Cerebellar nuclear complex (tissue), 1 donor: ENCODE measurements at places on chromosomes 13 and 19.

DNA sequence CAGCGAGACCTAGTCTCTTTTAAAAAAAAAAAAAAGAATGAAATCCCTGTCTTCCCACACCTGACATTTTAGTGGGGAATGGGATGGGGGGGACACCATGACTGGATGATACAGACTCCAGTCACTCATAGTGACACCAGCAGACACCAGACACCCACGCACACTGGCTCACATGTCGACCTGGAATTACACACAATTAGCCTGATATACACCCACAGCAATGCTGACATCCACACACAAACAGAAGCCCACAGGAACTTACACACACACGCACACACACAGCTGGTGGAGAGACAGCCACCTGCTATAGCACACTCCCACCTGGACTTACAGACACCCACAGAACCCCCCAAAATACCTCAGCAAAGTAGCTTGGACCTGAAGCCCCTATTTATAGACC, 8.3 kb upstream of the NANOS3 start:
- no peak for DNase-seq

DNA sequence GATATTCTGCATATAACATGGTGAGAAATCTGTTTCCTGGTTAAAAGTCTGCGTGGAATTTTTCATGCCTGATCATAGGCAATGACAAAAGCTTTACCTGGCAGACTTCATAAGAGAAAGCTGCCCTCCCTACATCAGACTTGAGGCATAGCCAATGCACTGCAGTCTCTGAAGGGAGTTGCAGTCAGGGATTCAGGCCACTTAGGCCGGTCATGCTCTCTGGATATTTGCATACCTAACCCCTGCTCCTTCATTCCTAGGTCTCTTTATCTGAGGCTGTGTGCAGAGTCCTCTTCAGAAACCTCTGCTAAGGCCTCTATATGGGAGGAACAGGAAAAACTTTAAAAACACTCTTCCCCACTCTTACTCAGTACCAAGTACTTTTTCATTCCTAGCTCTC, 287.4 kb downstream of the PCDH17 start:
- DNase-seq: no peak

GRCh38 chr19:30263830-30264381, 108.3 kb upstream of the ZNF536 start:
- no peak for DNase-seq

- DNase-seq: no peak
Measured at GRCh38 chr19:30171795-30172612, 200.2 kb upstream of the ZNF536 start.

DNA sequence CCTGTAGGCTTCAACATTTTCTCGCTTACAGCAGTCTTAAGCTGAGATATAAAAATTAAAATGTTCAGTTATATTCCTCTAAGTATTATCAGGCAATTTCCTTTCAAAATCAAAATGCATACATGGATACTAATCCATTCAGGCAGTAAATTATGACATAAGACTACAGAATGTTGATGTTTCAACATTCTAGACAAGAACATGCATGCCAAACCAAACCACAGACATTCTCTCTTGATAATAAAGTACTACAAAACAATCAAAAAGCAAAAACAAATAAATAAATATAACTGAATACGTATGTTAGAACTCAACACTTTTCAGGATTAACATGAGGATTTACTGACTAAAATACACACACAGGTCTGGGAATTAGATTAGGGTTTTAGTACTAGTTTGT, 7.7 kb downstream of the DIS3 start:
- no peak for DNase-seq

- no peak for DNase-seq
Measured at GRCh38 chr13:21039097-21039800, 22.1 kb downstream of the LATS2 start.

DNA sequence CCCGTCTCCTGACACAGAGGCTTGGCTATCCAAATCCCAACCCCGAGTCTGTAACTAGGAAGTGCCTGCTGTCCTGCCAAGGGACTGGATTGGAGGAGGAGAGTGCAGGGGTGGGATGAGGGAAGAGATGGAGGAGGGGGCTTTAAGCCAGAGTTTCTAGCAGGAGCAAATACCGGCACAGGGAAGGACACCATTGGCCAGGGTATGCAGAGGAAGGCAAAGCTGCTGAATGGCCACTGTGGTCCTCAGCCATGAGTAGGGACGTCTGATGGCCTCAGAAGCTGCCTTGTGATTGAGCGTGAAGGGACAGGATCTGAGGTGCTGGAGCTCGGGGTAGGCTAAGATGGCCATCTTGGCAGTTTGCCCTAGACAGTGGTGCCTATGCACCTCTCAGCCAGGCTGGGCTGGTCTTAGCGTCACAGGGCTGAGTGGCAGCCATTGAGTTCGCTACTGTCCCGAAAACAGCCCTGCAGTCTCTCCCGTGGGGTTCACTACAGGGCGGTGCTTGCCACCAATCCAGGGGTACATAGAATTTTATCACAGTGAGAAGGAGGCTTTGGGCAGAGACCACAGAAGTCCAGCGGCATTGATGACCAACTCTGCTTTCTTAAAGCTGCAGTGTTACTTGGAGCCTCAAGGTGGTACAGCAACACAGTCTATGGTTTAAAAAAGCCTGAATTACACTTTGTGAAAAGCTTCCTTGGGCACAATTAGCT, 61.8 kb downstream of the AKAP11 start:
- no peak for DNase-seq

DNA sequence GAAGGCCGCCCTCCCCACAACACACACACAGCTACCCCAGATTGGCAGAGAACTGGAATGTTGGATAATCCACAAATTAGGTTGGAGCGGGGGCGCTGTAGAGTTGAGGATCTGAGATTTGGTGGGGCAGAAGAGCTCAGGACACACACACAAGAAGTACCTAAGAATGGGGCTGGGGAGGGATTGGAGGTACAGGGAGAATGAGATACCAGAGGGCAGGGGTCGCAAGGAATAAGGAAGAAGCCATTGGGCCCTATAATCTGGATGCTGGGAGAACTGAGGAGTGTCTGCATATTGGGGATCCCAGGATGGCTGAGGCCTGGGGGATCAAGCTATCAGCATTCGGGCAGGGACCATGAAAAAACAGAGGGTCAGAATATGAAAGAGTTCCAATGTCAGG, 11.5 kb downstream of the SYT3 start:
- DNase-seq: no peak

DNA sequence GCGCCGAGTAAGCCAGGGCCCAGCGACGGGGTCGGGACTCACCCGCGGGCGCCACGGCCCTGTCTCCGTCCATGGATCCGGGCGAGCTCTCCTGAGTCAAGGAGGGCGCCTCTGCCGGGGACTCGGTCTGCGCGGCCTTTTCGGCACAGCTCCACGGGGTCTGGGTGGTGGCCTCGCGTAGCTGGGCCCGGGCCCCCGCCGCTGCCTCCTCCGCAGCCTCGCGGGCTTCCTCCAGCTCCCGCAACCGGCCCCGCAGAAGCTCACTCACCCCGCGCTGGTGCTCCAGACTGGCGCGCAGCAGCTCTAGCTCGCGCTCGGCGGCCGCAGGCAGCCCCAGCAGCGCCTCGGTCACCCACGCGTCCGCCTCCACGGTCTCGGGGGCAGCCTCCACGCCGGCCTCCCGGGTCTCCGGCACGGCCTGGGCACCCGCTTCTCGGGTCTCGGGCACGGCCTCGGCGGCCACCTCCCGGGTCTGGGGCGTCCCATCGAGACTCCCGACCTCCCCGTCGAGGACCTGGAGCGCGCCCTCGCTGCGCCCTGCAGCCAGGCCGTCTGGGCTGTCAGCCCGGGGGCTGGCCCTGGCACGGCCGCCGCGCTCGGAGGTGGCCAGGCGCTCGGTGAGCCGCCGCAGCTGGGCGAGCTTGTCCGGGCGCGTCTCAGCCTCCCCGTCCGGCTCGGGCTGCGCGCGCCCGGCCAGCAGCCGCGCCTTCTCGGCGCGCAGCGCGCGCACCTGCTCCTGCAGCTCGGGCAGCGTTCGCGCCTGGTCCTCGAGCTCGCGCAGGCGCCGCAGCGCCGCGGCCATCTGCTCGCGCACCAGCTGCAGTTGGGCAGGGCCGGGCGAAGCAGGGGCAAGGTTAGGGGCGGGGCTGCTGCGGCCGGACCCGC, 8.4 kb downstream of the KANK3 start:
- DNase-seq: no peak

- no peak for DNase-seq
Measured at GRCh38 chr13:108270442-108270841, 924 bp downstream of the TNFSF13B start.

- DNase-seq: no peak
Measured at GRCh38 chr19:55700813-55701212, 25.8 kb downstream of the EPN1 start.

- DNase-seq: no peak
Measured at GRCh38 chr19:10286803-10287737, at the start of gene ICAM4. ICAM4 (plus strand) TSS chr19:10286955; CDS start chr19:10287013, 58 bp downstream.

DNA sequence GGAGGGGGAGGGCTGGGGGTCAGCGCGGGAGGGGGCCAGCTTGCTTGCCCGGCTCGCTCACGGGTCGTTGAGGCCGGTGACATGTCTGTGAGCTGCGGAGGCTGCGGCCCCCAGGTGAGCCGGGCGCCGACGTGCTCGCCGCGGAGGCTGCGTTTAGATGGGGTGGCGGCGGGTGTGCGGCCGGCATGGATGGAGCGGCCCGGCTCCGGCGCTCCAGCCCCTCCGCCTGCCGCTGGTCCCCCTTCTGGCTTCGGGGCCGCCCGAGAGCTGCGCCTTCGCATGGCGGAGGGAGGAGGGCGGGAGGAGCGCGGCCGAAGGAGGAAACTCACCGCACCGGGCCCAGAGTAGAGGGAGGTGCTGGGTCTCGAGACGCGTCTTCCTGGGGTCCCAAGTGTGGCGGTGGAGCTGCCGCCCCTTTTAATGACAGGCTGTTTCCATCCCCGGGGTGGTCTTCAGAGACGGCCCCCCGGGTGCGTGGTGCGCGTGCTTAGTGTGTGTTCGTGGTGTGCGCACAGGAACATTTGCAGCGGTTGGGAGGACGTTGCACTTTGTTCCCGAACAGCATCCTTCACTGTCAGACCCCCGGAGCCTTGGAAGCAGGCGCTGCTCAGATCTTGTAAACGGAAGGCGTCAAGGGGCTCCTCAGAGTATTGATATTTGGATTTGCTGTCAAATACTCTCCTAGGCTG, at the start of gene AKAP11:
AKAP11 (plus strand) TSS at position 38 of the 689 bp plus-strand sequence. CDS start 14,197 bp downstream, outside the sequence.
- DNase-seq: no peak

DNA sequence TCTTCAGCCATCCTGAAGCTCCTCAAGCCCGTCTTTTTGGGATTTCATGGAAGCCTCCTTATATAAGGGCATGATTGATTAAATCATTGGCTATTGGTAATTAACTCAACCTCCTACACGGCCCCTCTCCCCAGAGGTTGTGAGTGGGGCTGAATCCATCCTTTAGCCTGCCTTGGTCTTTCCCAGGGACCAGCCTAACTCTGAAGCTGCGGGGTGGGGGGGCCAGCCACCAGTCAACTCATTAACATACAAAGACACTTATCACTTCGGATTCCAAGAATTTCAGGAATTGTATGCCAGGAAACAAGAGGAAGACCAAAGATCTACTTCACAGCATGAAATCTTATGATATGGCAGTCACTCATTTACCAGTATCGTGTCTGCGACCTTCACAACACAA, 9.9 kb downstream of the COL4A1 start:
- DNase-seq: no peak

- no peak for DNase-seq
Measured at GRCh38 chr13:93225610-93226009, 997 bp upstream of the GPC6 start.

- DNase-seq: no peak
Measured at GRCh38 chr13:40350283-40350992, 316.0 kb downstream of the FOXO1 start.

- DNase-seq: no peak
Measured at GRCh38 chr13:48852911-48853727, 122.6 kb upstream of the FNDC3A start.

- no peak for DNase-seq
Measured at GRCh38 chr13:112835344-112835743, 133.7 kb upstream of the MCF2L start.

GRCh38 chr19:53034948-53035675, 9.4 kb upstream of the ERVV-2 start:
- DNase-seq: no peak

DNA sequence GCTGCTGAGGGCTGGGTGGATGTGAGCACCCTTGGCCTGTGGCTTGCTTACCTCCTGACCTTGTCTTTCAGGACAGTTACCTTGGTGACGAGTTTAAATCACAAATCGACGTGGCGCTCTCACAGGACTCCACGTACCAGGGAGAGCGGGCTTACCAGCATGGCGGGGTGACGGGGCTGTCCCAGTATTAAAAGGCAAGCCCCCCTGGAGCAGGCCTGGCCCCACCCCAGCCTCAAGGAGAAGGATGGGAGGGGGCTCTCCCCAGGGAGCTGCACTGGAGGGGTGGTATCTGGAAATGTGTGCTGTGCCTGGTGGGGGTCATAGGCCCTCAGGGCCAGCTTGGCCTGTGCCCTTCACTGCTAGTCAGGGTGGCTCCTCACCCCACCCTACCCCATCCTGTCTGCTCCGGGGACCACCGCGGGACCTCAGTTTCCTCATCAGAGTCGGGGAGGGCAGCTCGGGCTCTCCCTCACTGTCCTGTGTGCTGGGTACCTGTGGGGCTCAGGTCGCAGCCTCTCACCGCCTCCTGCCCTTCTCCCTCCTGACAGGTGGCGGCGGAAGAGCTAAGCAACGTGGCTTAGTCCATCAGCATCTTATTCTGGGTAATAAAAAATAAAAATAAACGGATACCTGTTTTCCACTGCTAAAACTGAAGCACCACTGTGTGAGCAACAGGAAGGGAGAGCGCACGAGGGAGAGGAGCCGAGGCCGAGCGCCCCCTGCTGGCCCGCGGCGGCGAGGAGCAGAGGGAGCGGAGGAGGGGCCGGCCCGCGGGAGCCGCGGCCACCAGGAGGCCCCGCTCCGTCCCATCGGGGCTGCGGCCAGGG, 29.8 kb downstream of the CERS1 start:
- DNase-seq: no peak

DNA sequence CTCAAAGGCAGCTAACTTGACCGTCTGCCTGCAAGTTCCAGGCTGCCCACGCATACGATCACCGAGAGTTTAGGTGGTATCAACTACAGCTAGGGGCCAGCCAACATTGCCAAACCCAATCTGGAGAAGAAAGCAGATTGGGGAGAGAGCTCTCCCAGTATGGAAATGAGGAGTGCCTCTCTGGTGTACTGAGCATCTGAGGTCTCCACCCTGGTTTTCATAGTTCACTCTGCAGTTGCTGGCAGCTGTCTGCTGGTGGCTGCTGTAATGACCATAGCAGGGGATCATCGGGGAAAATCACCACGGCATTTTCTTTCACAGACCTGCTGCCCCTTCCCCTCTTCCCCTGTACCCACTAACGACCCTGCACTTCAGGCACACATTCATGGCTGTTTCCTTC, 201.7 kb downstream of the NUFIP1 start:
- no peak for DNase-seq

GRCh38 chr19:30341611-30342201, 30.5 kb upstream of the ZNF536 start:
- no peak for DNase-seq
